NCI-H69 (cell line): ENCODE measurements at places on chromosomes 1 and 21.

DNA sequence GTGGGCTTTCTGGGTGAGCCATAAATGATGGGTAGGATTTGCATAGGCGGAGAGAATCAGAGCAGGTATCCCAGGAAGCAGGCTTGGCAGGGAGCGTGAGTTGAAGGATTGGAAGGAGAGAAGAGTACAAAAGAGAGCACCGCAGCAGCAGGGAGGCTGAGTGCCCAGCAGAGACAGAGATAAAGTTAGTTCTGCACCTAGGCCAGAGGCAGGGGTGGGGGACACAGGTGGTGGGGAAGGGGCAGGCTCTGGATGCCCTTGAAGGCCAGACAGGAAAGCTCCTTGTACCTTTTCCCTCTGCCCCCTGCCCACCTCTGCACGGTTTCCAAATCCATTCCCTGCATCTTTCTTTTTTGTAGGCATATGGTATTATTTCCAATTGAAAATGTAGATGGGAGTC lies 33.0 kb upstream of the TRABD2B start:
- no peak for DNase-seq

DNA sequence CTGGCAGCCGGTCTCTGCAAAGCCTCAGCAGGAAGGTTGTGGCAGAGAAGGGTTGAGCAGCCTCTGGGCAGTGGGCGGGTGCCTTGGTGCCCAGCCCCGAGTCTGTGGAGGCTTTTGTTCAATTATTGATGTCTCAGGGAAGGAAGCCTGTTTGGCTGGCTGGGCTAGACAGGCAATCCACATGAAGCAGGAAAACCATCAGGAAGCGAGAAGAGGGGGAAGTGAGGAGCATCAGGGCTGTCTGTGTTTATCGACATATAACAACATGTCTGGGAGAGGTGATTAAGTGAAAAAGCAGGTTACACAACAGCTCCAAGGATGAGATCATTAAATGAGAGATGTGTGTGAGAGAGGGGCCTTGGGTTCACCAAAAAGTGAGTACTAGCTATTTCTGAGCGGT lies 105.4 kb downstream of the UBE2U start:
- DNase-seq: peak; percentile 36

GRCh38 chr1:210790196-210790595 lies 343.8 kb downstream of the KCNH1 start:
- DNase-seq: no peak

GRCh38 chr1:33634806-33635205 lies 162.4 kb downstream of the ZSCAN20 start:
- DNase-seq: peak; percentile 5

- no peak for DNase-seq
Measured at GRCh38 chr1:236066828-236067386, 2.0 kb upstream of the NID1 start.

DNA sequence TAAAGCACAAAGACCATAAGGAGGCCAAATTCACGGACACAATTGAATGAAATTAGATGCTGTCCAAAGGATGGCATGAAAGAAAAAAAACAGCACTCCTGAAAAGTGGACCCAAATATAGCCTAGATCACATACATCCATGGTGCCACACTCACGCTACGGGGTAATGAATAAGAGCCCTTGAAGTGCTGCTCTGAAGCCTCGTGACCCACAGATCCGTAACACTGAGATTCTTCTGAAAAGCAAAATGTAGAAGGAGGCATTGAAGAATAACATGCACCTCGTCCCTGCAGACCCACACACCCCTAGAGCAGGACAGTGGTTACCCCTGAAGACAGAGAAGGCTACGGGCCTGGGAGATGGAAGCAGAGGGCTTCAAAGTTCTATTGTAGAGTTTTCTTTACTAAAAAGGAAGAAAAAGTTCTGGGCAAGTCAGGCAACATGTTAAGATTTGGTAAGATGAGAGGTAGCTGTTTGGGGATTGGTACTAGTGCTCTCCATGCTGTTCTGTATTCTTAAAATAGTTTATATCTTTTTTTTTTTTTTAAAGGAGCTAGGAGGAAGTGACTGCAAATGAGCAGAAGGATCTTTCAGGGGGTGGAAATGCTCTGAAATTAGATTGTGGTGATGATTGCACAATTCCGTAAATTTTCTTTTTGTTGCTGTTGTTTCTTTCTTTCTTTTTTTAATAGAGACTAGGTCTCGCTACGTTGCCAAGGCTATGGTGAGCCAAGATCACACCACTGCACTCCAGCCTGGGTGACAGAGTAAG lies 4.1 kb upstream of the ITGB2 start:
- no peak for DNase-seq

- DNase-seq: no peak
Measured at GRCh38 chr1:84390226-84390625, 8.1 kb upstream of the DNASE2B start.

- DNase-seq: no peak
Measured at GRCh38 chr21:34037009-34037795, 36.2 kb upstream of the MRPS6 start.

DNA sequence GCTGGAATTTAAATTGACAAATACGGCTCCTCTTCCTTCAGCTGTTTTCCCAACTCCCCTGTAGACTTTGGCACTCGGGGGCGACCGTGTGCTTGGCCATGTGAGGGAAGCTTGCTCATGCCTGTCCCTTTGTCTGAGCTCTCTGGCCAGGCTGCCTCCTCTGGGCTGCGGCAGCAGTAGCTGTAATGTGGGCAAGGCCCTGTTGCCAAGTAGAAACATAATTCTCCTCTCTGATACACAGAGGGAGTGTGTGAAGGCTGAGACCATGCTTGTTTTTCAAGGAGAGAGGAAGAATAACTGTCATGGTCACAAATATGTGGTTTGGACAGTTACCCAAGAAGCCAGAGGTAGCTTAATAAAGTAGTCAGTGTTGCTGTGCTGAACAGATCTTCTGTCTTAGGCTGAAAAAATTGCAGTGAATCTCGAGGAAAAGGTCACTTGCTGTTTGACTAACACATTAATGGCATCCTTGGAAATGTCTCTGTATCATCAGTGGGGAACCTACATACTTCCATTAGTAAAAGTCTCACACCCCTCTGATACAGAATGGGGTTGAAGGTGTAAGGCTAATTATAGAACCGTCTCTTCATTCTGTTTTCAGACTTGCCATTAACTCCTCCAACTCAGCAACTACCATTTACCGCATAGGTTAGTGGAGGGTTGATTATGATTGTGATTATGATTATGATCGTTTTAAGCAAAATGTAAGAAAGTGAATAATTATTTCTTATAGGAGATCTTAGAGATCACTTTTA lies 94.6 kb downstream of the TGFB2 start:
- no peak for DNase-seq

GRCh38 chr1:25103164-25103795 lies 129.0 kb downstream of the SYF2 start:
- DNase-seq: peak; percentile 21

DNA sequence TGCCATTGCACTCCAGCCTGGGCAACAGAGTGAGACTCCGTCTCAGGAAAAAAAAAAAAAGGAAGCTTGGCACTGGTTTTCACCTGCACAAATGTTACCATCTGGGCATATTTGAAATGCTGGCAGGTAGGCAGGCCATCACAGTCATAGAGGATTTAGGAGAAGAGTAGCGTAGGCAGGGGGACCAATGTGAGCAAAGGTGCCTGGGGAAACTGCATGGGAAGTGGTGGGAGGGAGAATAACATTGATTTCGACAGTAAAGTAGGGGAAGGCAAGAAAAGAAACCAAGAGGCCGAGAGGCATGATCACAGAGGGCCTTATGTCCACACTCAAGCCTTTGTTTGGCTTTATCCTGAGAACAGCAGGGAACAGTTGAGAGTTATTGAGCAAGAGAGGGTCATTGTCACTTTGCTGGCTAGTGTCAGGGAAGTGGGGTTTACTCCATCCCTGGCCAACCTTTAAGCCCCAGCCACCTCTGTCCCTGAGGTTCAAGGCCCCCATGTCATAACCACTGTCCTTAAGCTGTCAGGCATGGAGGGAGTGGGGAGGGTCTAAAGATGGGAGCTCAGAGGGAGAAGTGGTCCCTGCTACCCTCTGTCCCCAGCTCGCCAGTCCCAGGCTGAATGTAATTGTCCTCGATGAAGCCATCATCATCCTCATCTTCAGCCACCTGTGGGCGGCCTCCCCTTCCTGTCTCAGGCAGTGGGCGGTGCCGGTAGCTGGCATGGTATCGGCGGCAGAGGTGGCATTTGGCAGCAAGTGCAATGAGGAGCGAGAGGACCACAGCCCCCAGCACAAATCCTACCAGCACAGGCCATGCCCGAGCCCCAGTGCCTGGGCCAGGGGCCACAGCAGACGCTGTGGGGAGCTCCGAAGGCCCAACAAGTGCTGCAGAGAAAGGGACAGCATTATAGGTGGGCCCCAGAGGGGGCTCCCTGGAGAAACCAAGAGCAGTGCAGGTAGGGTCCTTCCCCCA lies 2.9 kb downstream of the C1orf210 start:
- DNase-seq: peak; percentile 24

DNA sequence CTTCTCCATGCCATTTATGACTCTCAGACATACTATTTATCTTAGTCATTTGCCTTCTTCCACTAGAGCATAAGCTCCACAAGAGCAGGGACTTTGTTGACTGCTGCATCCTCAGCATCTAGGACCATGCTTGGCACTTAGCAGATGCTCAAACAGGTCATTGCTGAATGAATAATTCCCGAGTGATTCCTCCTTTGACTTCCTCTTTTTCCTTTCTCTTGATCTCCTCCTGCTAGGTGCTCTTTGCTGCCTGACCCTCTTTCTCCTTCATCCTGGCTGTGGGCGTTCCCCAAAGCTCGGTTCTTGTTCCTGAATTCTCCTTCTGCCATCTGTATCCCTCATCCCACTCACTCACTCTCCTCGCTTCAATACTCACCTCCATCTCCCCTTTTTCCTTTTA lies 23.5 kb downstream of the SYT6 start:
- no peak for DNase-seq

DNA sequence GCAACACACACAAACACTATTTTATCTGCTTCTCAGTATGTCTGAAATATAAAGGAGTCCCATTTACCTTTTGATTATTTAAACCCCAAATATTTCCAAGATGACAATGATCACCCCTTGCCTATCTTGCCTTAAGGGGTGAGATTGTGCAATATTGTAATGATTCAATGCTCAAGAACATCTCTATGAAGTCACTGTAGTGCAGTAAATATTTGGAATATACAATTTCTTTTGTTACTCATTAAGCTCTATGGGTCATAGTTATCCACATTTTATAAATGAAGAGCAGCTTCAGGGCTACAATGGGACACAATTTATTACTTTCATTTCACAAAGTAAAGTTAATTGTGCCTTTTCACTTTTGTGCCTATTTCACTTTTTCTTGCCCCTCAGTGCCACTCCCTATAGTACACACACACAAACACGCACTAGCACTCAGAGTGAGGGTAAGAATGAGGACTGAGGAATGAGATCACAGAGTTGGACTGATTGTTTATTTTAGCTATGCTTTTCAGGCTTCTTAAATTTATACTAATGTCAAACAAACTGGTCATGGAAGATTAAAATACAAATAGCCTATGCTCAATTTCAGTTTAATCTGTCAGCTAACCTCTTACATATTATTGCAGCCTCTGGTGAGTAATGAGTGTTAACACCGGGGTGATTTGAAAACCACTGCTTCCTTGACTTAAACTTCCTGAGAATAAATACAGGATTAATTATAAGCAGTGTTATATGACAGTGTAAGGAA lies 521.0 kb upstream of the B3GALT2 start:
- peak; percentile 88 for DNase-seq

DNA sequence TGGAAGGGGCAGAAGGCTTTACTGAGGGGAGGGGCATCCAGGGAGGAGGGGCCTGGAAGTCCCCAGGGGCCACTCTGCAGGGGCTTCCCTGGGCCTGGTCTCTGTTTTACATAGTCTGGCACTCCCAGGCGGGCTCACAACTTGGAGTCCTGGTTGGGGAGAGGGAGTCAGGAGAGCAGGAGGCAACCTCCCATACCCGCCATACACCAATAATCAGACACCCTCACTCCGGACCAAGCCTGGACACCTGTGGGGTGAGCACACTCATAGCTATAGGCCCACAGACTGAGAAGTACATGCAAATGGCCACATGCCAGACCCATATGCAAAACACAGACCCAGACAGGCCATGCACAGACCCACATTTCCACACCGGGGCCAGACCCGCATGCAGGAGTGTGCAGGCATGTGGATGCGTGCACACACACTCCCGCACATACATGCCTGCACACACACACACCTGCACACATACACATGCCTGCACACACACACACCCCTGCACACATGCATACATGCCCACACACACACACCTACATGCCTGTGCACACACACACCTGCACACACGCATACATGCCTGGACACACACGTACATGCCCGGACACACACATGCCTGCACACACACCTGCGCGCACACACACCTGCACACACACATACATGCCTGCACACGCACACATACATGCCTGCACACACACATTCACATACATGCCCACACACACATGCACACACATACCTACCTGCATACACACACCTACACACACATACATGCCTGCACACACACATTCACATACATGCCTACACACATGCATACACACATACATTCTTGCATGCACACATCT lies 89.5 kb upstream of the RUNX3 start:
- DNase-seq: no peak

GRCh38 chr1:113178106-113178505 lies 105.1 kb downstream of the LRIG2 start:
- no peak for DNase-seq

DNA sequence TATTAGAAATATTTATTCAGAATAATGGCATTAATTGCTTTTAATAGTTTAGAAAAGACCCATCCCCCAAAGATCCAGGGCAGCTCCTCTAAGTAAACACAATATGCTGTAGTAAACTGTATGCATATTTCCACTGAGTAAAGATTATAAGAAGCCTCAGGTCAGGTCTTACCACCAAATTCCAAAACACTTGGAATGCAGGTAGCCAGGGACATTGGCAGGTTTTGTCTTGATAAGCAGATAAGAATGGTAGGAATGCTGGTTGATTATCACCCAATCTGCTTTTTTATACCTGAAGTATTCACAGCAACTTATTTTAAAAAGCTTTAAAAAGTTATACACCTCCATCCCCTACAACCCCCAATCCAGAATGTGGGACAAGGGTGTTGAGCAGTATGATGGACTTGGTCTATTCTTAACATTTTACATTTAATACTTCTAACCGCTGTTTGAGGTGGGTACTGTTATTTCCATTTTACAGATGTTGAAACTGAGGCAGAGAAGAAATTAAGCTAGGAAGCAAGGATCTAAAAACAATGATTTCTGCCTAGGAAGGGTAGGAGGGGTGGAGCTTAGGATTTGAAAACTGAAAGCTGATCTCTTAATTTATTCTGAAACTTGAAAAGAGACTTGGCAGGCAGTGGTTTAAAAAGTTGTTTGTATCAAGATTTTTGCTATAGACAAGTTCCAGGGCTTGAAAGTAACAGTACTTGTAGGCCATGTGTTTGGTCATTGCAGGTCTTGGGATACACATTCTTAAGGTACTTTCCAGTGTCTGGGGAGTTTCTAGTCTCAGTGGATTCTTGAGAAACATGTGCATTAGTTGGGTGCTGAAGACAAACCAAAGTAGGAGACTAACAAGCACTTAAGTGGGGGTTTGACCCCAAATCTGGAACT lies 15.6 kb upstream of the THEM4 start:
- DNase-seq: no peak

GRCh38 chr21:33036430-33037162 lies 10.9 kb downstream of the OLIG2 start:
- no peak for DNase-seq

GRCh38 chr1:246608616-246609376 lies 42.5 kb downstream of the CNST start:
- DNase-seq: peak; percentile 77
